ENCODE measurements at places on chromosomes 5 and 9. TPM values are rescaled to one million over a fixed set of nuclear protein-coding genes. Genes with fewer than 3 reads are reported as not detected.

The TAF11L5 gene
- not detected for total RNA-seq

The PTBP3 gene
- 61.7 TPM for total RNA-seq

The PPP6C gene
- total RNA-seq, result 37.3 TPM

GRCh38 chr9:89412541-89412940 lies 85.4 kb downstream of the SEMA4D start:
- DNase-seq, result no peak

- no peak for DNase-seq
Observed at GRCh38 chr5:143262393-143263174, 140.9 kb downstream of the NR3C1 start.

DNA sequence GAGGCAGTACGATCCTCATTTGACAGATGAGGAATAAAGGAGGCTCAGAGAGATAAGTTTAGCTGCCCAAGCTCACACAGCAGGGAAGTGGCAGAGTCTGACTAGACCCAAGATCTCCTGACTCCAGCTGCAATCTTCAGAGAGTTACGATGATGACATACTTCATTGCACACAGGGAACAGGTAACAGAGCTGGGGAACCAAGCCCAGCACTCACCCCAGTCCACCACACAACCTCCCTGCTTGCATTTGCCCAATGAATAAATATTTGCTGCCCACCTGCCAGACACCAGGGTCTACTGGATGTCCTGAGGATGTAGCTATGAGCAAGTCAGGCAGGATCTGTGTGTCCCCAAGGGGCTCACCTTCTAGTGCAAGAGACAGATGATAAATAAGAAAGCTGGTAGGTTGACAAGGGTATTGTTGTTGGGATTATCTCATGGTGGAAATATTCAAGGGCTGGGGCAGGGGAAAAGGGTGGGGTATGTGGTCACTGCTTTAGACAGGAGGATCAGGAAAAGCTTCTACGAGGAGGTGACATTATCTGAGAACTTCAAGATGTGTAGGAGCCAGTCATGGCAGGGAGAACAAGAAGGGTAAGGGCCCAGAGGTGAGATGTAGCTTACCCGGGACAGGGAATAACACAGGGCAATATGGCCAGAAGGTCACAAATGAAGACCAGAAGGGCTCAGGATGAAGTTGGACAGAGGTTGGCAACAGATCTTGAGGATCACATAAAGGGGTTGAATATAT lies 28.6 kb upstream of the CPEB4 start:
- DNase-seq, result no peak

- DNase-seq, result no peak
Observed at GRCh38 chr5:37991301-37992299, 151.8 kb upstream of the GDNF start.

DNA sequence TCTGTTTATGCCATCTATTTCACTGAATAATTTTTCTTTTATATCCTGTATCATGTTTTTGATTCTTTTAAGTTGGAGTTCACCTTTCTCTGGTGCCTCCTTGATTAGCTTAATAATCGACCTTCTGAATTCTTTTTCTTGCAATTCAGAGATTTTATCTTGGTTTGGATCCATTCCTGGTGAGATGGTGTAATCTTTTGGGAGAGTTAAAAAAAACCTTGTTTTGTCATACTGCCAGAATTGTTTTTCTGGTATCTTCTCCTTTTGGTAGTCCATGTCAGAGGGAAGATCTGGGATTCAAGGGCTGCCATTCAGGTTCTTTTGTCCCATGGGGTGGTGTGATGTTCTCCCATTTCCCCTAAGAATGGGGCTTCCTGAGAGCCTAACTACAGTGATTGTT lies 800.8 kb upstream of the TYRP1 start:
- DNase-seq, result no peak

GRCh38 chr9:20015427-20015931 lies 226.6 kb upstream of the SLC24A2 start:
- no peak for DNase-seq

DNA sequence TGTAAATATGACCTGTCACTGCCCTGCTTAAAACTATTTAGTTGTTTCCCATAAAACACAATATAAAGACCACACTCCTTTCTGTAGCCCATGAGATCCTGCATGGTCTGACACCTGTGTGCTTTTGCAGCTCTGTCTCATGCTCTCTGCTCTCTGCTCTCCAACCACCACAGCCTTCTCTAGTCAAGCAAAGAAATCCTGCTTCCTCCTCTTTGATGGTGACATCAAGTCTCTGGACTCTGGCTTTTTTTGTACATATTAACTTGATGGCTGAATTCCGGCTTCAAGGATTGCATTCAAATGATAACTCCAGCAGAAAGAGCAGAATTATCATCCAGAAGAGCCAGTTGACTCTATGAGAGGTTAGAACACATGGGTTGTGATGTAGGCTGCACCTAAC lies 58.2 kb downstream of the CHSY3 start:
- DNase-seq, result no peak

GRCh38 chr5:176859916-176860315 lies 39.2 kb downstream of the HK3 start:
- DNase-seq, result no peak

DNA sequence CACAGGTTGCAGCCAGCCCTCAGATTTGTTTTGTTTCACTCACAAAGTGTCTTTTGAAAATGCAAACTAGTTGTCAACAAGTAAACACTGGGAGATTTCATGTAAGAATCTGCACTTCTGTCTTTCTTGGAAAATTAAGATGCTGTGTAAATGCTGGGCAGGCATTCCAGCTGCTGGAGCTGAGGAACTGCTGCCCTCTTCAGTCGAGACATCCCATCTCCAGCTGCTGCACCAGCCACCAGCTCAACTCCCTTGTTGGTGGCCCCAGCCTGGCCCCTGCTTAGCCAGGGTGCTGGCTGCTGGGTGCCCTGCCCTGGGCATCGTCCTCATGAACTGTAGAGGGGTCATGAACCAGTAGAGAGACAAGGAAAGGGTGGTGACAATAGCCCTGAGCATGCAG lies 33.1 kb upstream of the AFAP1L1 start:
- DNase-seq, result no peak
